Keratinocyte (primary cell): ENCODE measurements at places on chromosomes 11 and 22. TPM values are rescaled to one million over a fixed set of nuclear protein-coding genes. Genes with fewer than 3 reads are reported as not detected.

DNA sequence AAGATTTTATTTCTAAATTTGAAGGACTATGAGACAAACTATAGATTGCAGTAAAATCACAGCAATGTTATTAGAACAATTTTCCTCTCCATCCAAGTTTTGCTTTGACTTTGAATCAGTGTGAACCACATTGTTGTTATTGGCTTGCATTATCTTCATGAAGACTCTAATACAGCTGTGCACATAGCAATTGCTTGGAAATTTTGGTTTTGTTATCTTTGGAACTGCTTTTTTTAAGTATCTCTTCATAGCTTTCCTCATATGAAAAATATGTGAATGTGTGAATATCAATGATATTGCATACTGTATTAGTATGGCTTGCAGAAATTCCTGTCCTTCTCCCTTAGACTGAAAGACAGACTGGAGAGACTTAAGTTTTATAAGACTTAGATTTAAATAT is 666.6 kb downstream of the LUZP2 start:
- no peak for DNase-seq

GRCh38 chr22:17120281-17120680 is 879 bp downstream of the TMEM121B start:
- DNase-seq, result no peak

DNA sequence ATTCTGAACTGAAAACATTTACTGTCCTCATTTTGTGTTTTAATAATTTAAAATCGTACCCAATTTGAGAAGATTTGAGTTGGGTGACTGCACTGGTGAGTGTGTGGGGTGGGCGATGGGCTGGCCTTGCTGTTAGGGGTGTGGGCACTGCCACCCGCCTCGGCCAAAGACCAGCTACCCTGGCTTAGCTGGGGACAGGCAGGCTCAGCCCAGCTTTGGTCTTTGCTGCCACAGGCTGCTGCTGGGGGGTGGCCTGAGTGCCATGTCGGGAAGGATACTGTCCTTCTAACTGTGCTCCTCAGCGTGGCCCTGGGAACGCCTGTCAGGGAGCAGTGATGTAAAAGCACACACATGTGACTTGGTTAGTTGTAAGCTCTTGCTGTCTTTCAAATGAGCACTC is 22.3 kb downstream of the FAM118A start:
- no peak for DNase-seq

DNA sequence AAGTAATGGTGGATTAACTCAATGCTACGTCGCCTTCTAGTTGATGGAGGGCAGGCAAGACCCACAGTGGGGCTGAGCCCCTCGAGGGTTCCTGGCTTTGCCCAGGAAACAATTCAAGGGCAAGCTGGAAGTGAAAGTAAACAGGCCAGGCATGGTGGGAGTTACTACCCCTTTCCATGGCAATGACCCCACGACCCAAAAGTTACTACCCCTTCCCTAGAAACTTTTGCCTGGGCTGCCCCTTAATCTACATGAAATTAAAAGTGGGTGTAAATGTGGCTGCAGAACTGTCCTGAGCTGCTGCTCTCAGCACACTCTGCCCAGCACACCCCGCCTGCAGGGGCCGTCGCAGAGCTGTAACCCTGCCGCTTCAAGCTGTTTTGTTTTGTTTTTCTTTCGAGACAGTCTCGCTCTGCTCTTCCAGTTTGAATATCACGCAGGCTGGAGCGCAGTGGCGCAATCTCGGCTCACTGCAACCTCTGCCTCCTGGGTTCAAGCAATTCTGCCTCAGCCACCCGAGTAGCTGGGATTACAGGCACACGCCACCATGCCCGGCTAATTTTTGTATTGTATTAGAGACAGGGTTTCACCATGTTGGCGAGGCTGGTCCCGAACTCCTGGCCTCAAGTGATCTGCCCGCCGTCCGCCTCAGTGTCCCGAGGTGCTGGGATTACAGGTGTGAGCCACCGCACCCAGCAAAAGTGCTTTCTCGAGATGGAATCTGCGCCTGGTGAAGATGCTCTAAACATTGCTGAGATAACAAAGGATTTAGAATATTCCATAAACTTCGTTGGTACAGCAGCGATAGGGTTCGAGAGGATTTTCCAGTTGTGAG is 5.9 kb upstream of the RNH1 start:
- DNase-seq, result no peak

DNA sequence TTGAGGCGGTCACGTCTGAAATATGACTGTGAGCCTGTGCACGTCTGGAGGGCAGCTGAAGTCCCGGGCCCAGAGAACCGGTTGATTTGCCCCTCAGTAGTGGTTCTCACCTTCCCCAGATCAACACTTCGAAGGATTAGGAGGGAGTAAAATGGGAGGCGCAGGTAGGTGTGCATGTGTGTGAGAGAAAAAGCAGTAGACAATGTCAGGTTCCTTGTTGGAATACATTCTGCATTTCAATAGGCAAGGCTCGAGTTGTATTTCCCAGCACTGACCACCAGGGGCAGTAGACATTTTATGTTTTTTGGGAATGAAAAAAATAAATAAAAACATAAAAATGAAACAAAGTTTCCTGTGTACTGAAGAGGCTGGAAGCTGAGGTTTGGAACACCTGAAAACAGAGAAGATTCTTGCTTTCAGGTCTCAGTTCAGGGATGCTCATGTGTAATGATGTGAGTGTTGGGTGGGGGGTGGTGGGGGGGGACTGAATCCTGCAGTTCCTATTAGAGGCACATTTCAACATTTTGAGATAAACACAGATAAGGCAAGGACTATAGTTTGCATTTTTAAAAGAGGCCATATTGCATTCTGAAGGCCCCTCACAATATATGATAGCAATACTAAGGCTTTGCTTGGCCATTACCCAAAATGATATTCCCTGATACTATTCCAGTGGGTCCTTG is 333.9 kb downstream of the CADM1 start:
- no peak for DNase-seq

DNA sequence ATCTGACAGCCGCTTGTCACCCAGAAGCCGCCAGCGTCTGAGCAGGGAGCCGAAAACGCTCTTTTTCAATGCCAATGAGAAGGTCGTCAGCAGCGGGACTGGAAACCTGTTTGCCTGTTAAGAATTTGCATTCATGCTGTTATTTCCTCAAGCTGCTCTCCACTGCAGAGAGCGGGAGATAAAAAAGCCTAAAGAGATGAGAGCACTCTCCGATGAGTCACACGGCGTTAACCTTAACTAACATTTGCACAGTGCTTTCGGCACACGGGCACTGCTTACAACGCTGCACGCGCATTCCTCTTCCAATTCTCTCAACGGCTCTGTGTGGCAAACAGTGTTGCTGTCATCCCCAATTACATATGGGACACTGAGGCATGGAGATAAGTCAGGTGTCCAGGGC is 40.0 kb upstream of the RTL6 start:
- no peak for DNase-seq

DNA sequence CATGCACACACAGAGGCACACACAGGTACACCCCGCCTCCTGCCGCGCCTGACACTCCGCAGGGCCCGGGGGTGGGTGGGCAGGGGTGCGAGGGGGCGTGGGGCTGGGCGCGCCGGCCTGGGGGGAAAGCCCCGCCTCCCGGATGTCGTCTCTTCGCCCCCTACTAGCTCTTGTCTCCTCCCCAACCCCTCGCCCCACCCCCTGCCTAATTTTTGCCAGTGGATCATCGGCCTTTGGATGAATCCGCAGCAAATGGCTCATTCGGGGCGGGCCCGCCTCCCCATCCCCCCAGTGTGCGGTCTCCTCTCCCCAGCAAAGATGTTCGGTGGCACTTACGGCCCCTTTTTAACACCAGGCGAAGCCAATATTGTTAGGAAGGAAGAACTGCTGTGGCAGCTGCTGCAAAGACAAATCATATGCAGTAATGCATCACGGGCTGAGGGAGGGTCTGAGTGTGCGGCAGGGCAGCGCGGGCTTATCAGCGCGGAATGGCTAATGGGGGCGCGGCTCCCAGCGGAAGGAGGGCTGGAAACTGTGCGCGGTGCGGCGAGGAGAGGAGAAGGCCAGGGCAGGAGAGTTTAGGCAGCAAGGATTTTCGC is 13.4 kb upstream of the NECTIN1 start:
- DNase-seq, result no peak

GRCh38 chr22:48843640-48844039 is 984.0 kb downstream of the BRD1 start:
- DNase-seq, result no peak

PPP6R3 gene
- polyA plus RNA-seq, result 38.1 to 50.2 TPM (median 39.9 TPM) in 3 replicates

TST gene
- polyA plus RNA-seq, result 18.8 to 38.9 TPM (median 19.9 TPM) in 3 replicates

NXPE4 gene
- not detected in 3 replicates for polyA plus RNA-seq

FGF3 gene
- not detected in 3 replicates for polyA plus RNA-seq

RFPL3 gene
- polyA plus RNA-seq, result not detected in 3 replicates
